ENCODE measurements at places on chromosomes 2 and 18. TPM values are rescaled to one million over a fixed set of nuclear protein-coding genes. Genes with fewer than 3 reads are reported as not detected.
A peak's percentile ranks its signal among the peaks of the same experiment; 100 is the strongest.

DNA sequence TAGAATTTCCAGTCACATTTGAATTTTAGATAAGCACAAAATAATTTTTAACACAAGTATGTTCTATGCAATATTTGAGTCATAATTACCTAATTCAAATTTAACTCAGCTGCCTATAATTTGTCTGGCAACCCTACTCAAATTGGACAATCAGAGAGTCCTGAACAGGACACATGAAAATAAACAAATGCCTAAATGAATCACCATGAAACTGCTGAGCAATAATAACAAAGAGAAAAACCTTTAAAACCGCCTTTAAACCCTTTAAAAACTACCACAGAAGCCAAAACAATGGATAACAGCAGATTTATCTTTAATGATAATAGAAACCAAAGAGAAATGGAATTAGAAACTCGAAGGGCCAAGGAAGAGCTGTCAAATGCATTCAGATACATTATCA, 39.5 kb downstream of the ARL4C start:
- DNase-seq = no peak

- no peak for DNase-seq
These were observed 30.5 kb downstream of the ZAP70 start for GRCh38 chr2:97743913-97744312.

DNA sequence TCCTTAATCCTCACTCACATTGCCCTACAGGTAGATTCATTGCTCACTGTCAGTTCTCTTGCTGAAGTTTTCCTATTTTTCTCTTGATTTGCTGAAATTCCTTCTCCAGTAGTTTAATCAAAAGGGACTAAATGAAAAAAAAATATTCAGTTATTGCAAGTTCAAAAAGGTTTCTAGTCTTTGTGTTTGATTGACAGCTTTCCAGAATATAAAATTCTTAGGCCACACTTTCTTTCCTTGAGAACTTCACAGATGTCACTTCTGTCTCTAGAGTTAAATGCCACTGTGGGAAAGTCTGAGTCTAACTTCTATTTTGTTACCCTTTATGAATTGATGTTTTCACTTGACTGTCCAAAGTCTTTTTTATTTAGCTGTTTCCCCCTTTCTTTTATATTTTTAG, 25.7 kb downstream of the RRM2 start:
- DNase-seq = no peak

GRCh38 chr2:237055386-237056100, 30.1 kb upstream of the COPS8 start:
- DNase-seq = no peak

- no peak for DNase-seq
These were observed 13.3 kb downstream of the PRKCE start for GRCh38 chr2:45664635-45665261.

The SAP130 gene
- polyA plus RNA-seq = 32.3 TPM

DNA sequence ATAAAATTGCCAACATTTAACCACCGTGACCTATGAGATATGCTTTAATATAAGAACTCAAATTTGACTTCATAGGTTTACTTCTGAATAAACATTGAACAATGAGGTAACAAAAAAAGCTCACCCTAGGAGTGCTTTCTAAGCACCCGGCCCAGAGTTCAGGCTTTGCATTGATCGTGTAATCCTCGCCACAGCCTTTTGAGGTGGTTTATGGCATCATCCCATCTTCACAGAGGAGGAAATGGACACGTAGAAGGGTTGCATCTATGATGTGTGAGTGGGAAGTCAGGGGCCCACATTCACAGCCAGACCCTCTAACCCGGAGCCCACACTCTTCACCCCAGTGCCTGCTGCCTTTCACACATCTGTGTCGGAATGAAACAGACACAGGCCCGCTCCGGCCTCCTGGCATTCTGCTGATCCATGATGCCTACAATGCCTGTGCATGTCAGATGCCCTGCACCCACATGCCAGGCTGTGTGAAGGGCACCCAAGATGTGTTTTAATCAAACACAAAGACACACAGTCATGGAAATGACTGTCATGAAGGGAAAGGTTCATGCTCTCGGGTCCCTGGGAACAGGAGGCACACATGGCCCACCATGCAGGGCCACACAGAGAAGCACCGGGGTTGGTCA, 48.6 kb upstream of the RPL31 start:
- DNase-seq = no peak

- DNase-seq = no peak
These were observed 266.0 kb downstream of the RAD51AP2 start for GRCh38 chr2:17252258-17252657.

- DNase-seq = no peak
These were observed 1319.3 kb upstream of the CDH2 start for GRCh38 chr18:29496152-29496680.

- no peak for DNase-seq
These were observed 206.7 kb downstream of the HDAC4 start for GRCh38 chr2:239193925-239194677.

DNA sequence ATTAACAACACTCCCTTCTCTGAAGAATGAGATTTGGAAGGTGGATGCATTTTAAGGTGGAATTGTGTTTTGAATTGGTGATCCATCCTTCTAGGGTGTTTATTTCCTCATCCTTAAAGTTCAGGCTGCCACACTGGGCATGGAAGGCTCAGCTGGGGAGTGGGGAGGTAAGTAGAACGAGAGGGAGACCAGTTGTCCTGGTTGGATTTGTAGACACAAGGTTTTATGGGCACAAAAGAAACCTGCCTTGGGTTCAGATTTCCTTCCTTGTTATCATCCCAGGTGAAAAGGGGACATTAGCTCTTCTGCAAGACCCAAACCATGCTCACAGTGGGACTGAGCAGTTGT, 101.0 kb upstream of the SIX3 start:
- no peak for DNase-seq

The FN1 gene
- 281 TPM for polyA plus RNA-seq

DNA sequence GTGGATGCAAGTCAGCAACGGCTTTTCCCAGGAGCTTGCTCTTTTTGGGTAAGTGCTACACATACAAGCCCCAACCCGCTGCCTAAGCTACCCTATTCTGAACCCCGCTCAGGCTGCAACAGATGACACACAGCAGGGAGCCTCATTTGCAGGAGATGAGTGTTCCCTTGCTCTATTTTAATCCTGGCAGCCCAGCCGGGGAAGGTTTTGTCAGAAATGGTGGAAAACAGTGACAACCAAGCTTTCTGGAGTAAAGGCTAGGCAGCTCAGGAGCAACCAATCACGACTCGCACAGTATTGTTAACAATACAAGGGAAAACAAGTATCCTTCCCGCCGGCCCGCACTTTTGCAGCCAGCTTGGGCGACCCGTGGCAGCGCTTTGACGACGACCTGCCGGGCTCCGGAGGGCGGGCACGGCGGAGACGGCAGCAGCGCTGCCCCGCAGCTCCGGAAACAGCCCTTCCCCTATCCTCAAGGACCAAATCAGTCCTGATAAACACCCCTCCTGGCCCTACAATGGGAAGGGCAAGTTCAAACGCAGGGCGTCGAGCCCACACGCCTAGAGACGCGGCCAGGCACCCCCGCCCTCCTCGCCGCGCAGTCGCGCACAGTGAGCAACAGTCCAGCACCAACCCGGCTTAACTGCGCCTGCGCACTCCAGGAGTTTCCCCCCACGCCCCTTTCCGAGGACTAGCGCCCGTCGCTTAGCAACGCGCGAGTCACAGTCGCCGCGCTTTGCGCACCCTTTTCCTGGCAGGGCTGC, 74.3 kb upstream of the TSPYL6 start:
- peak; percentile 95 for DNase-seq

- DNase-seq = no peak
These were observed 2.9 kb upstream of the ID2 start for GRCh38 chr2:8678731-8679566.

- no peak for DNase-seq
These were observed 141.8 kb downstream of the RNF152 start for GRCh38 chr18:61750840-61751668.

The TRABD2A gene
- 1.6 TPM for polyA plus RNA-seq

DNA sequence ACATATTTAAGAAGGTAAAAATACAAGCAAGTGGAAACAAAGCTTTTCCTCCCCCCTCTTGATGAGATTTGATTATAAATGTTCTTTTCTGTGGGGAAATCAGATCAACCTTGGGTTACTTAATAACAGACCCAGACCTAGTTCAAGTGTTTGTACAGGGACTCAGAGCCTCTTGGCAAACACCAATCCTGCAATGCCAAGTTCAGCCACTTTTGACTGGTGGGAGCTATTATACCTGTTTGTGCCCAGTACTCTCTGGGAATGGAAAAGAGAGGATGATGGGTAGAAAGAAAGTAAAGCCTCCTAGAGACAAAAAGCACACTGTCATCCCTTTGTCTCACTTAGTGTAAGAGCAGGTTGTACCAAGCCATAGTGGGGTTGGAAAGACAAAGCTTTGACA, 63.8 kb upstream of the EPHA4 start:
- no peak for DNase-seq

DNA sequence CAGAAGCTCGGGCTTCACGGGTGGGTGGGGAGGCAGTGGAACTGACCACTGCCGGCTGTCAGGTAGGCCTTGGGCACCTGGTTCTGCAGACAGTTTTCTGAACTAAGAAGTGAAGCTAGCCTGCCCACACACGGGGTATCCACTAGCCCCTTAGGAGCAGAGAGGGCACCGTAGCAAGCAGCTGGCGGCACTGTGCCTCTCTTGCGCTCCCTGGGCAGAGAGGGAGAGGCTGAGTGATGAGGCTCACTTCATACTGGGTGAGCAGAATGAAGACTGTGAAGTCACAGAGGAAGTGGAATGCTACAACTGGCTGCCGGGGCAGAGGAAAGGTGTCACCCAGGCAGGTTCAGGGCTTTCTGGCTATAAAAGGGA, 753 bp downstream of the ITPRIPL1 start:
- DNase-seq = no peak

The TBC1D8 gene
- 17.7 TPM for polyA plus RNA-seq

DNA sequence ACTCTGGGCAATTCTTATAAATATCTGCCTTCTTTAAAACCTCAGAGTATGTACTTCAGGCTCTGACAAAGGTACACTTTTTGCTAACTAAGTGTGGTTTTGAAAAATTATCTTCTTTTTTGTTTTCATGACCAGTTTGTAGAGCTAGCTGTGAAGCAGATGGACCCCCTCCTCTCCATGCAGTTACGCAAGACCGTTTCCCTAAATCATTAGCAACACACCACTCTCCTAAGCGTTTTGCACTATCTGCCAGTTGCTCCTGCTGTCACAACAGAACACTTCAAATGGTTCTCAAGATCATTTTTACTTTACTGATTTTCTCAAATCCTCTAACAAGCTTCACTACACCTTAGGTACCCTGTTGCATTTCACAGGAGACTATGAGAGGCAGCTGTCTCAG, 53.3 kb downstream of the GULP1 start:
- peak; percentile 54 for DNase-seq

The CCDC85A gene
- 22.8 TPM for polyA plus RNA-seq

The ST8SIA3 gene
- 49.4 TPM for polyA plus RNA-seq

DNA sequence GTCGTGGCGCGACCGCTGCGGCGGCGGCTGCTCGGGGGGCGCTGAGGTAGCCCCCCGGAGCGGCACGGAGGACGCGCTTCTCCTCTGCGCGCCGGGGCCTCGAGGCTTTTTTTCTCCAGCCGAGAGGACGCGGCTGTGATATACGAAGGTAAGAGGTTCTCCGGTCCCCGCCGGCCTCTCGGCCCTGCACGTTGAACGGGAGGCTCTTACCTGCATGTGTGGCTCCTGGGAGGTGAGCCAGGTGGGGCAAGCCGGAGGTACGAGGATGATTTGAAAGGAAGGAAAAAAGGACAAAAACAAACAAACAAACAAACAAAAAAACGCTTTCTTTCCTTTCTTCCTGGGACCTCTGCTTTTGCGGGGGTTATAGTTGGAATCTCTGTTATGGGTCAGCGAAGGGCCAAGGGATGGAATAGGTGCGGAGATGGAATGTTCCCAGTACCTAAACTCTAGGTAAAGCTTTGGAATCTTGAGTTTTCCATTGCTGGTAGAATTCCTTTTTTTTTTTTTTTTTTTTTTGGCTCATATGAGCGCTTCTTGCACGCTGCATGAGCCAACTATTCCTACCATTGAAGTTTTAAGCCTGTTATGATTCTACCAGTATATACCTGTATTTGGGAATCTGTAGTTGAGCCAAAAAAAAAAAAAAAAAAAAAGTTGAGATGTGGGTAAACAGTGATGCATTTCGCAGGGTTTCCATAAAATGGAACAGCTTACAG, 674 bp downstream of the PTPN4 start:
- peak; percentile 26 for DNase-seq

The FBLN7 gene
- polyA plus RNA-seq = 12.7 TPM

DNA sequence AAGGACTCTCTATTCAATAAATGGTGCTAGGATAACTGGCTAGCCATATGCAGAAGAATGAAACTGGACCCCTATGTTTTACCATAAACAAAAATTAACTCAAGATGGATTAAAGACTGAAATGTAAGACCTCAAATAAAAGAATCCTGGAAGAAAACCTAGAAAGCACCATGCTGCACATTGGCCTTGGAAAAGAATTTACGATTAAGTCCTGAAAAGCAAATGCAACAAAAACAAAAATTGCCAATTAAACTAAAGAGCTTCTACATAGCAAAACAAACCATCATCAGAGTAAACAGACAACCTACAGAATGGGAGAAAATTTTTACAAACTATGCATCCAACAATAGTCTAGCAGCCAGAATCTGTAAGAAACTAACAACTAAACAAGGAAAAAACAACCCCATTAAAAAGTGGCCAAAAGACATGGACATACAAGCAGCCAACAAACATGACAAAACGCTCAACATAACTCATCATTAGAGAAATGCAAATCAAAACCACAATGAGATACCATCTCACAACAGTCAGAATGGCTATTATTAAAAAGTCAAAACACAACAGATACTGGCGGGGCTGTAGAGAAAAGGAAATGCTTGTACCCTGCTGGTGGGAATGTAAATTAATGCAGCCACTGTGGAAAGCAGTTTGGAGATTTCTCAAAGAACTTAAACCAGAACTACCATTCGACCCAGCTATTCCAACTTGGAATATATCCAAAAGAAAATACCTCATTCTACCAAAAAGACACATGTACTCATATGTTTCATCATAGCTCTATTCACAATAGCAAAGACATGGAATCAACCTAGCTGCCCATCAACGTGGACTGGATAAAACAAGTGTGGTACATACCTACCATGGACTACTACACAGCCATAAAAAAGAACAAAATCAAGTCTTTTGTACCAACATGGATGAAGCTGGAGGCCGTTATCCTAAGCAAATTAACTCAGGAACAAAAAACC, 30.6 kb downstream of the SEPTIN10 start:
- no peak for DNase-seq

- no peak for DNase-seq
These were observed 173.8 kb upstream of the SALL3 start for GRCh38 chr18:78805840-78806239.

DNA sequence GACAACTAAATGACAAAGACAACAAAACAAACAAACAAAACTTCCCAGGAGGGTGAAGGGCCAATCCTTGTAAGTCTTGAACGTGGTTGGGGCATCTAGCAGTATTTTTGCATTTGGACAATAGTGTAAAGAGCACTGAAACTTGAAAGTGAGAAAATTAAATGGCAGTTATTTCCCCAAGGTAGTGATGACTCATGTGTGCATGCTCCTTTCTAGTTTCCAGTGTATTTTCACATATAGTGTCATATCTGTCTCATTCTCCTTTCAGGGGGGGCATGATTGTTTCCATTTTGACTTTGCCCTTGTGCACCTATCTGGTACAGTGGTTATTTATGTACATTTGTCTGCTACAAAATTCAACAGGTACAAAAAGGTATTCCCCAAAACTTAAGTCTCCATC, 39.5 kb downstream of the CERS6 start:
- DNase-seq = no peak

The CHRND gene
- 0.74 TPM for polyA plus RNA-seq

The CDKL4 gene
- 1.3 TPM for polyA plus RNA-seq

The TCF23 gene
- not detected for polyA plus RNA-seq

The FBXO15 gene
- polyA plus RNA-seq = 6.4 TPM

- DNase-seq = no peak
These were observed 24.4 kb upstream of the FAM117B start for GRCh38 chr2:202610380-202610779.

All from spinal cord (tissue), 10 donors.